ENCODE measurements at places on chromosomes 2 and 18.

GRCh38 chr2:193505620-193506019 lies 1310.9 kb upstream of the TMEFF2 start:
- DNase-seq = no peak

DNA sequence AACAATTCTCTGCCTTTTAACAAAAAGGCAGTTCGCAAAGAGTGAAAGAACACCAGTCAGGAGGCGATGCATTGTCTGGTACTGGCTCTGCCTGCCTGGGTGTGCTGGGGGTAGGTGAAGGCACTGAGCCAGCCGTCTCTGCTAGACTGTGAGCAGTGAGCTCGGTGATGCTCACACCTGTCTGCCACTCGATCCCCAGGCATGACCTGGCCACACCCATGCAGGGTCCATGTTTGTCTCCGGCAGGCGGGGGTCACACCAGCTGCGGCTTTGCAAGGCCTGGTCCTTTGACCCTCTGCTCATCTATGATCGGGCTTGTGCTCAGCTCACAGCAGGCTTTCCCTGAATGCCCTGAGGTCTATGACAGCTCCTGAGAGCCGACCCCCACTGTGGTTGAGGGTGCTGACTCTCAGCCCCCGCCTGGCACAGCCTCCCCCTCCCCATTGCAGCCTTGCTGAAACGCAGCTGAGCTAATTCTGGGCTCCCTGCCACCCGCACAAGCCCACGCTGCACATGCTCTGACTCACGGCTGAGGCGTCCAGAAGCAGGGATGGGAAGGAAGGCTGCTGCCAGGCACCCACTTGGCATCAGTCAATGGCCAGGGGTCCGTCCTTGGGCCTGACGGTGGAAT lies 23.7 kb downstream of the CRACDL start:
- peak; percentile 40 for DNase-seq

DNA sequence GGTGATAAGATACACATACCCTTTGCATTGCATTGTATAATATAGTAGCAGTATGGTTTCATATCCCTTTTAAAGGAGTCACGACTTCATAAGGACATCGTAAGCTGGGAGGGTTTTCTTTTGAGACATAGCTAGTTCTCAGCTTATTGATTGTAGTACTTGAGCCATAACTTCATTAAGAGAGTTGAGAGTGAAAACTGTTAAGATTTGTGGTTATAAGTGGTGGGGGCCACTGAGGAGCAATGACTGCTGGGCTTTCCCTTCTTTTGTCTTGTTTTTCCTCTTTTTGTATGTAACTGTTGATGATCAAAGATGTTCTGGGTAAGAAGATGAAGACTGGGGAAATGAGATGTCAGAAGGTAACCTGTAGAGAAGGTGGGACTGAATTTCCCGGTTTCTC lies 11.0 kb downstream of the EIF5B start:
- no peak for DNase-seq

DNA sequence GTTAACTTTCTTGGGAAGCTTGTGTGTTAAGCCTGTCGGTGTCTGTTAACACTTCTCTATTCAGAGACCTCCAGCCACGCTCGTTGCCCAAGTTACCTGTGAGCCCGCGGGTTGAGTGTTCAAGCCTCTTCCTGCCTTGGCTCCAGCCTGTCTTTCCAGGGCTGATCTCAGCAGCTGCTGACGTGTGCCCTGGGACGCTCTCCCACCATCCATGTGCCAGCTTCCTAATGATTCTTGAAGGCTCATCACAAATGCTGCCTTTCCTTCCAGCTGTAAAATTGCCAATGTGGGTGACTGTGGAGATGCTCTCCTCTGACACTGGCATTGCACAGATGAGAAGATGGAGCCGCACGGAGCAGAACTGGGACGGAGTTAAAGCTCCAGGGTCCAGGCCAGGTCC lies 6.1 kb downstream of the RNF144A start:
- no peak for DNase-seq

GRCh38 chr2:182937870-182938269 lies 71.4 kb upstream of the FRZB start:
- DNase-seq = no peak

- no peak for DNase-seq
Observed at GRCh38 chr2:209591021-209591420, 167.2 kb downstream of the MAP2 start.
